Ascending aorta (tissue), 2 donors: ENCODE measurements at places on chromosomes 5 and 9.

DNA sequence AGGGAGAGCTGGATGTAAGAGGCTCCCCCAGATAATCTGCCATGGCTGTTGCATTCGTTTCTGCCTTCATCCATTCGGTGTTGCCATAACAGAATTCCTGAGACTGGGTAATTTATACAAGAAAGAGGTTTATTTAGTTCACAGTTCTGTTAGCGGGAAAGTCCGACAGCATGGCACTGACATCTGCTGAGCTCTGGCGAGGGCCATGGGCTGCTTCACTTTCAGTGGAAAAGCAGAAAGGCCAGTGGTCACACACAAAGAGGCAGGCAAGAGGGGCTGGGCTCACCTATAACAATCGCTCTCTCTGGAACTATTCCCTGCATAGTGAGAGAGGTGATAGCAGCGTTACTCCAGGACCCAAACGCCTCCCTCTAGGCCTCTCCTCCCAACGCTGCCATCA, 305.9 kb downstream of the MLLT3 start:
- DNase-seq = no peak

DNA sequence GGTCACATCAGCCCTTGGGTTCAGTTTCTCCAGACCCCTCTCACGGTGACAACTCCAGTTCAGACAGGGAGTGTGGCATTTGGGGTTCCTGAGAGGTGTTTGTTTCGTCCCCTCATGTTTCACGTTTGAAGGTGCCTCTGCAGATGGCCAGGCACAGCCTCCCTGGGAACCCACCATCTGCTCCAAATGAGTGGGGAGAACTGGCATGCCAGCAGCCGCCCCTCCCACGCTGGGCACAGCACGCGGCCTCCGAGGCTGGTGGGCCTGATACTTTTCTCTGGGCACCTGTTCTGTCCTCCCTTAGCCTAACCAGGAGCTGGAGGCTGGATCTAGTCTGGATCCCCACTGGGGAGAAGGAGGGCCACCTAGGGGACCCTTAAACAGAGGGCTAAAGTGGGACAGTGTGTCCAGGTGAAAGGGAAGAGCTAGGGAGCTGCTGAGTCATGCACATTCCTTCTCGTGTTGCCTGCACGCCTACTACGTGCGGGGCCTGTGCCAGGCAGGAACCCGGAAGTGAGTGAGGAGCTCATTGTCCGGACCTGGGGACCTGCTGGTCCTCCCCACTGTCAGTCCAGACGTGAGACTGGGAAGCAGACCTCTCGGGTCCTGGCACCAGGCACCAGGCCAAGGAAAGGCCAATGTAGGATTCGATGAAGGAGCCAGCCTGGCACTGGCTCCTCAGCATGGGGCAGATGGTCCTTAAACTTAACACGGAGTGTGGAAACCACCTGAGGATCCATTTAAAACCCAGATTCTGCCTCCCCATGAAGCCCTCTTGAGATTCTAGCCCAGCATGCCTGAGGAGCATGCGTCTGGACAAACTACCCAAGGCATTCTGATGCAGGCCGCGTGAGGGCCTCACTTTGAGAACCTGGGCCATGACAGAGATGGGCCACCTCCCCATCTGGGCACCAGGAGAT, 11.7 kb downstream of the DNM1 start:
- no peak for DNase-seq

DNA sequence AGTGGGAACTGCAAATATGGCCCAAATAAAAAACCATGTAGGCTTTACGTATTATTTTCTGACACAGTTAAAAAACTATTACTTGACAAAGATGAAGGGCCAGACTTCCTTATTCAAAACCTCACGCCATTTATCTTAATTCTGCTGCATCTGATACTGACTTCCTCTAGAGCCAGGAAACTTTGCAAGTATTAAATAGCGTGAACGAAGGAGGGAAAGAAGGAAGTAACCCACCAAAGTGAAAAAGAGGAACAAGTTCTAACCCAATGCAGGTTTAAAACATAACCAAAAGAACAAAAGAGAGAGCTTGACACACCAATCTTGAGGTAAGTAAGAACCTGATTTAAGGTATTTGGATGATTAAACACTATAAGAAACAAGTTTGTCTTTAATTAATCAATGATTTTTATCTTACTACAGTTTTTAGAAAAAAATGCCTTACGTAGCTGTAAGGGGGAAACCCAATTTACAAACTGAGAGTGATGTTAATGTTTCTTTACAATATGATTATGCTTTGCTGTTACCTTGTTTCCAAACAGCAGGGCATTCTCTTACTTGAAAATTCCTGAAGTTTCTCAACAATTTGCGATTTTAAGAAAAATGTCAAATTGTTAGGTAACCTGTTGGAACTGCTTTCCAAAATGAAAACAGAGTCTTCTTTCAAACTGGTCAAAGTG, at the start of gene GAPT:
GAPT (plus strand) TSS at position 220 of the 677 bp plus-strand sequence. CDS start 3,102 bp downstream, outside the sequence.
- no peak for DNase-seq

DNA sequence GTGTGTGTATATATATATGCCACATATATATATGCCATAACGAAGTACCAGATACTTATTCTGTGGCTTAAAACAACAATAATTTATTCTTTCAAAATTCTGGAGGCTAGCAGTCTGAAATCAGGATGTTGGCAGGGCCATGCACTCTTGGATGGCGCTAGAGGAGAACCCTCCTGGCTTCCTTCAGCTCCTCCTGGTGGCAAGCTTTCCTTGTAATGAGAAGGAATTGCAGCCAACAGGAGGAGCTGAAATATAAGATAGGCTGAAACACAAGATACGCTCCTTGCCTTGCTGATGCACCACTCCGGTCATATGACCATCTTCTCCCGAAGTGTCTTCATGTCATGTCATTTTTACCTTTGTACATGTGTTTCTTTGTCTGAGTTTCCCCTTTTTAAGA, 368.1 kb upstream of the CTNND2 start:
- DNase-seq = no peak

DNA sequence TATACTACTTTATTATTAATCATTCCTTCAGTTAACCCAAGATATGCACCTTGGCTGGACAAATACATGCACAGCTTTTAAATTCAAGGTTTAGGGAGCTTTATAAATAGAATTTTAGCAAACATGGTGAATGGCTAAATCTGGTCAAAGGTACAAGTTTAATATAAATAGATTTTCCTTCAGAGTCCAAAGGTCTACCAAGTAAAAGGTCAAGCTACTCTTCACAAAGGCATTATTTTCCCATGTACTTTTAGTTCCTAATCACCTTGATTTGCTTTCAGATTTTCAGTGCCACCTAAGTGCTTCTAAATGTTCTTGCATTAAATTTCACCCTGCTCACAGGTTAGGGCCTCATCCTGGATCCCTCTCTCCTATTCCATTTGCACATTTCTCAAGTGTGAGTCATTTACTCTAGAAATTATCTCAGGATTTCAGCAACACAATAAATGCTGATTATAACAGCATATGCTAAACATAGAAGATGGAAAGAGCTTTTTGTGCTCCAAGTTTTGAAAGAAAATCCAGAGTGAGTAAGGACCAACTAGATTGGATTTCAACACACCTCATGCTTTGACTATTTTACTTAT, 459.4 kb upstream of the ITGA1 start:
- DNase-seq = no peak

- DNase-seq = peak; percentile 64
Observed at GRCh38 chr9:3863111-3863528, 337.3 kb upstream of the RFX3 start.
